ENCODE measurements at places on chromosomes 7 and 10. TPM values are rescaled to one million over a fixed set of nuclear protein-coding genes. Genes with fewer than 3 reads are reported as not detected.

- no peak for DNase-seq
Observed at GRCh38 chr10:847868-848267, 83.6 kb downstream of the LARP4B start.

GRCh38 chr10:105585171-105585570, 944.1 kb downstream of the SORCS3 start:
- DNase-seq = no peak

DNA sequence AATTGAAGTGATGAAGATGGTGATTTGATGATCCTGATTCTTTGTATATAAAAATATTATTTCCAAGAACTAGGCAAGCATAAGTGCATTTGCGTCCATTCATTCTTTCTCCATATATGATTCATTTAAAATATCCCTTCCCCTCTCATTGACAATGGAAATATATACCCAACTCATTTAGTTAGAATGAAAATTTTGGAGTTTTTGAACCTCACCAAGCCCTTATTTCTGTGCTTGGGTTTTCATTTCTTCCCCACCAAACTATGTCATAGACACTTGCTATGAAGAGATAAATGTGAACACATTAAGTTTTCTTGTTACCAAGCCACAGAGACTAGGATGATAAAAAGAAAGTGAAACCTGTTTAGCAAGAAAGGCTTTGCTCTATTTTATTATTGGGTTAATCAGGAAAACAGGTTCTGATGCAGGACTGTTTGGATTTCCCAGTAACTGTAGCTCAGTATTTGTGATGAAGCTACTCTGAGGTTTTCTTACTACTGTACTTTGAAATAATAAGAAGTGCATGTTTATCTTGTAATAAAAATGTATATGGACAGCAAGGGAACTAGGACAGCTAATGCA, 68.3 kb downstream of the ITGB1 start:
- DNase-seq = no peak

DNA sequence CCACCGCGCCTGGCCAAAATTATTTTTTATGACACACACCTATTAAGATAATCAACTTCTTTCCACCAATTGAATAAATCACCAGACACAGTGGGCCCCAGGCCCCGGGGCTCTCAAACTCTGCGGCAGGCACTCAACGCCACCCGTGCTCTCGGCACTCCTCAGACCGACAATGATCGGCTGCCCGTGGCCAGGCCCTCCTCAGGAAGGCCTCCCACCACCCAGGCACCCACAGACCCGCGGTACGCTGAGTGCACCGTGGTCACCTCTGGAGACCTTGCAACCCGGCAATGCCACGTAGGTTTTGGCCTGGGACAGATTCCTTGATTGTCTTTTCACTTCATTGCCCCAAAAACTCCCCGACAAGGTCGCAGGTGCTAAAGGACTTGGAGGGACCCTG, 6.9 kb downstream of the RADIL start:
- no peak for DNase-seq

DNA sequence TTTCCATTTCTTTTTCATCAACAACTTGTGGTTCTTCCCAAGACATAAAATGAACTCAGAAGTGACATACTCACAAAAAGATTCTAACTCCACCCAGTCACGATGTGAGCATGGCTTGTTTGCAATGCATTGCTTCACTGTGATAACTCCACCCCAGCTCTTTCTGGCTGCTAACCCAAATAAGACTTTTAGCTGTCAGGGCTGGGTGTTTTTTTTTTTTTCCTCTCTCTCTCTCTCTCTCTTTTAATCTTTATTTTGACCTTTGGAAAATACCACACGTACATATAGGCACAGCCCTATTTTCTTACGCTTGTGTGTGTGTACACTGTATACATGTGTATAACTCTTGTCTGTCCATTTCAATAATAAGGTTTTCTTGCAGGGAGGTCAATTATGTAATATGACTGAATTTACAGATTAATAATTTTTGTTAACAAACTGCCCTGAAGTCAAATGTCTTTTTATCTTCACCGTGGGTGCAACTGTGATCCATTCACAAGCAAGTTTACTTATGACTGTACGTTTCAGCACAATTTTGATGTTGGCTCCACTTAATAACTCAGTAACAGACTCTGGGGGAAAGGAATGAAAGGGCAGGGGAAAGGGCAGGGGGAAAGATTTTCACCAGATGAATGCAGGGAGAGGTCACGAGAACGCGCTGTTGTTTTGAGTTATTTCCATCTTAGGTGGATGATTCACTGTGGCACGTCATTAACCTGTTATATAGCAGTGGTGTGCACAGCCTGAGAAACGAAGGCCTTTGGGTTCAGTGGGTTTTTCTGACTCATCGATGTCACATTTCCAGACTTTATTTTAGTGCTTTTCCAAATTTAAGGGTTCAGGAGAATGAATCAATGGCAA, 49.1 kb downstream of the APBB1IP start:
- no peak for DNase-seq

- no peak for DNase-seq
Observed at GRCh38 chr10:78703593-78703992, 365.2 kb upstream of the ZMIZ1 start.

DNA sequence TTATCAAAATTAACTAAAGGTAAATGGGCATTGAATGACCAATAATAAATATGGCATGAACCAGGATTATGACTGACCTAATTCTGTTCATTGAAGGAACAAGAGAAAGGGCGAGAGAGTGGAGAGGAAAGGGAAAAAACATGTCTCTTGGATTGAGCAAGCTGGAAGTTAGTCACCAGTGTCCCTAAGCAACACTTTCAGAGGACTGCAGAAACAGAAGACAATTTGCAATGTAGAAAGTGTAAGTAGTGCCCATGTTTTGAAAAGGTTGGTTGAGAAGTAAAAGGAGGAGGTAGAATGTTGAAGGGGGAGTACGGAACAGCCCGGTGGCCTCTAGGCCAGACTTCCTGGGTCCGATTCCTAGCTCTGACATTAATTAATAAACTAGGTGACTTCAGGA, 94.6 kb downstream of the FAS start:
- no peak for DNase-seq

DNA sequence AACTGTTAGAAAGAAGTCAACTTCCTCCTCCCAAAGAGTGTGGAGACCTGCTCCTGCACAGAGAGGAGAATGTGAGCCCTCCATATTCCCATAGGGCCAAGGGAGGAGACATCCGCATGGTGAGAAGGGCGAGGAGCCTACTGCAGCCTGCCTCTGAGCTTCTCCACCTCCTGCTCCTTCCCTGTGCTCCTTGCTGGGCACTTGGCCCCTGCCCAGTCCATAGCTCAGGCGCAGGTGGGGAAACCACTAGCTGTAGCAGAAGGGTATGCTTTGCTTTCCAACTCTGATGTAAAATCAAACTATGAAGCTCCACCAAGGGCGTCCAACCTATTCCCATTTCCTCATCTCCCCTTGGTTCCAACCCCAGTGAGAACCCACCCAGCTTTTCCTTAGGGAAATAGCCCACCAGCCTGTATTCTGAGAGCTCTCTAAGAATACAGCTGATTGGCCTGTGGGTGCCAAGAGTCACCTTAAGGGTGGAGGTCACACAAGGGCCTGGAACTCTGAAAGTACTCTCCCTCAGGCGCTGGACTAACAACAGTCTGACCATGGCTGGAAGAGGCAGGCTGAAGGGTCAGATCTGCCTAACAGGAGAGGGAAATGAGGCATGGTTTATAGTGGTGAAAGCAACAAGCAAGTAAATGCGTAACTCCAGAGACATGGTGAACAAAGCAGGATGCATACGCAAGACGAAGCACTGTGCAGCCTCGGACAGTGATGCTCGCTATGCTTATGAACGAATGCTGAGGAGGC, 13.9 kb downstream of the ZNF488 start:
- DNase-seq = no peak

DNA sequence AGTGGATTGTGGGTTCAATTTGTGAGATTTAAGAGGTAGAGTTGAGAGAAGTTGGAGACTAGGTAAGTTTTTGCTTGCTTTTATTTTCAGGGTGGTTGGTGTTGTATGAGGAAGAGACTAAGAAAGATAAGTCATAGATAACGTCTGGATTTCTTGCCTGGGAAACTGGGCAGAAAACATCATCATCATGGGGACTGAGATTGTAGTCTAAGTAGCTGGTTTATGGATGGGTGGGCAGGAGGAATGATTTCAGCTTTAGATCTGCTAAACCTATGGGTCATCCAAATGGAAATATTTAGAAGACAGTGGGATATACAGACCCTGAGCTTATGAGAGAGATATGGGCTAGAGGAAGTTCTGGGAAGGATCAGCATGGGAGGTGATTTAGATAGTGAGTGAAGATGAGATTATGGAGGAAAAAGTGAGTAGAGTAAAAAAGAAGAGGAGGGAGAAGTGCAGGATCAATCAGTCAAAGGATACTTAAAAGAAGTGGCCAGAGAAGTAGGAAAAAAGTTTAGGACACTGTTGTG, 169.8 kb downstream of the WNT2 start:
- no peak for DNase-seq

GRCh38 chr7:133830081-133830480, 297.1 kb upstream of the LRGUK start:
- DNase-seq = no peak

- DNase-seq = no peak
Observed at GRCh38 chr7:33742521-33742920, 162.8 kb upstream of the BMPER start.

DNA sequence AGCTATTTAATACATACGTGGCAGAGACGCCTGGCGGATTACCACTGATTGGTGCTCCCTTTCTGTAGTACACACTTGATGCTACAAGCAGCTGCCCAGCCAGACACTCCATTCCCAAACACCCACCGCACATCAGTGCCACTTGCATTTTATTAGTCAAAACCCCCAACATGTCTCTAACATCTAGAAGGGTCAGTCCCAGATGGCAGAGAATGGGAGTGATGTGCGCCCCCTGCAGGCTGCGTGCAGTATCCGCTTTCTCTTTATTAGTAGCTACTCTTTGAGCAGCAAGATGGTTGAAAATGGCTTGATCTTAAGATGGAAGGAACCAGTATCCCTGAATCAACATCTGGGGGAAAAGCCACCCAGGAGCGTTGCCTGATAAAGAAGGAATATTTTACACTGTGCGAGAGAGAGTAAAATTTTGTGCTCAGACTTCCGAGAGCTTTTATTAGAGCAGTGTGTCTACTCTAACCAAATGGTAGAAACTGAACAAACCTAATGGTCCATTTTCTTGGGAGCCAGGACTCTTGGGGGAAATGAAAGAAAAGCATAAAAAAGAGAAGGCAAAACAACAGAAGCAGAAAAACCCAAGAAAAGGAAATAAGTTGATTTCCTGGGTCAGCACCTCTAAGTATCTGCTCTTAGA, 78.3 kb downstream of the ST8SIA6 start:
- no peak for DNase-seq

DNA sequence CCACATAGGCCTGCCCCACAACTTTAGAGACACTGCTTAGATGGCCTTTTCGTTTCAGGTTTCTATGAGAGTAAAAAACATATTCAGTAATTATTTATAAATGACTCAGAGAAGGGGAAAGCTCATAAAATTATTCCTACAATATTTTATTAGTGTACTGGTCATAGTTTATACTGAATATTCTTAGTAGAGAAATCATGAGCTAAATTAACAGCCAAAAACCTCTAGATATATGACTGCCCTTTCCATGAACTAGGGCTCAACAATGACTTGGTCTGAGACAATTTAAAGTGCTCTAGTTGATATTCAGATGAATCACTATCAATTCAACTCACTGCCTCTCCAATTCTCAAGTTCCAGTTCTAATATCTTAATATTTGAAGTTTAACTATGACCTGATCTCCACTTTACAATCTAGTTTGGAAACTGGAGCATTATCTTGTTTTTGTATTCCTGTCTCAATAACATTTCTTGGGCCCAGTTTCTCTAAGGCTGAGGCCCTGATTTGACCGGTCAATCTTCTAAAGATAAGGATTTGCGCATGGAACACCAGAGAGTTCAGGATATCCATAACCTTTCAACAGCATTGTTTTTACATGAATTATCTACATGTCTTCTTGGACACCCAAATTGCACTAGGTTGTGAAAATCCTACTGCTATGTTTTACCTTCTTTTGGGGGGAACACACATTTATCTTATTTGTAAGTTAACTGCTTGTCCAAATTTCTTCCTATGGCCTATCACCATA, 141.6 kb downstream of the DGKB start:
- no peak for DNase-seq

GRCh38 chr10:88048312-88048711, 184.9 kb downstream of the PTEN start:
- no peak for DNase-seq

GRCh38 chr10:60497364-60497763, 107.7 kb upstream of the ANK3 start:
- no peak for DNase-seq

DNA sequence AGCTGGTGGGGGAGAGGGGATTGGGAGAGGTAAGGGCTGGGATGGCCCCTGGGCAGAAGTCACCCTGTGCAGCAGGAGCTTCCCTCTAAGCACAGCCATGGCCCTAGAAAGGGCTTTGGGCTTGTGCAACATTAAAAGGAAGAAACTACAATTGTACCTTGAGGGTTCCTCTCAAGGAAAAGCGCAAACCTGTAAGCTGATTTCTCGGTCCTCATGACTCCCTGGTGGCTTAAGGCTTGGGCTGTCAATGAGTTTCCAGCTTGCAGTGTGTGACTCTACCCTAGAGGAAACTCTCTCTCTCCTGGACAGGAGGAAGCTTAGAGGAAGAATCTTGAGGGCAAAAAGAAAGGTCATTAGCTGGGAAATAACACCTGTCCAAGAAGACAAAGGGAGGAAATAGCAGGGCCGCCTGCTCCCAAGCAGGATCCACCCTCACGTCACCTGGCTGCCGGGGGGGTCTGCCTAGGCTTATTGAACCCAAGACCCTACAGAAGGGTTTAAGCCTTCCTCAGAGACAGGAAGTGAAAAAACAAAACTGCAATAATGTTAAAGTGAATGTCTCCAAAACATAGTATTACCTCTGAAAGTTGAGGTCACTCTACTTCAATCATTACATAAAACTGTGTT, 112.5 kb downstream of the WDR11 start:
- DNase-seq = no peak

DNA sequence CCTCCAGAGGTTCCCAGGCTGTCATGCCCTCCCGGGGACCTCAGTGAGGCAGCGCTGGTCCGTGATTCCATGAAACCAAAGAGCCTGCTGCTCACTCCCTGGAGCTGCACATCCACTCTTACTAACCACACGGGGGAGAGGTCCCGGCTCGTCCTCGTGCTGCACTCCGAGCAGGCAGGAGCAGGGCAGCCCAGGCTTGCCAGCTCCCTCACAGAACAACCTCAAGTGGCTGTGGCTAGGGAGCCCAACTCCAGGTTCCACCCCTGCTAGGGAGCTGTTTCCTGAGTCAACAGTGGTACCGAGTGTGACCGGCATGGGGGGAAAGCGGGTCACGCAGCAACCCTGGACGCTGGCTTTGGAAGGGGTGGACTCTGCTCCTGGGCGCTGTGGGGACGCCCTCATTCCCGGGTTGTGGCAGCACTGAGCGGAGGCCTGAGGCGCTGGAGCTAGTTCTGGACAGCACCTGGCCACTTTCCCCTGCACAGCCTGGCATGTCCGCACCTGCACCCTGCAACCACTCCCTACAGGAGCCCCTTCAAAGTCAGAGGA, 27.9 kb upstream of the PPP2R2D start:
- no peak for DNase-seq

COL17A1 gene
- polyA plus RNA-seq = 0.84 TPM

ITGA8 gene
- 88.6 TPM for polyA plus RNA-seq

PLEKHA8 gene
- 20.2 TPM for polyA plus RNA-seq

RASSF4 gene
- 17.3 TPM for polyA plus RNA-seq

CALML3 gene
- 0.63 TPM for polyA plus RNA-seq

TMEM229A gene
- polyA plus RNA-seq = 1.1 TPM

All from right lung (tissue), 10 donors.